Foreskin keratinocyte (primary cell): ENCODE measurements at places on chromosomes 2 and 18.

DNA sequence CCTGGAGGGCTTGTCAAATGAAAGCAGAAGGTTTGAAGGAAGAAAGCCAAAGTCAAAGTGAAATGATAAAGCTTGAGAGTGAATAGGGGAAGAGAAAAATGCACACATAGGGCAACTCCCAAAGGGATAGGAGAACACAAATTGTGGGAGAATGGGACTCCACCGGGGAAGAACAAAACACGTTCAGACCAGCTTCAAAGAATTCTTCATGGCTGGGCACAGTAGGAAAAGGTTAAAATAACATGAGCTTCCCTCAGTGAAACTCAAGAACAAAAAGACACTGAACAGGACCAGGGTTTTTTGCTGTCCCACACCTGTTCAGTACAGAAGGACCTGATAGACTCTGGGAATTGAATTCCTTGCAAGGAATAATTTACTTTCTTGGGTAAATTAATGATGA, 123.1 kb upstream of the NCKAP5 start:
- DNase-seq, result no peak

- no peak for DNase-seq
These were observed 34.0 kb upstream of the CDK5R2 start for GRCh38 chr2:218925434-218925833.

GRCh38 chr2:144996225-144996795, 476.4 kb upstream of the ZEB2 start:
- peak; percentile 9 for DNase-seq

DNA sequence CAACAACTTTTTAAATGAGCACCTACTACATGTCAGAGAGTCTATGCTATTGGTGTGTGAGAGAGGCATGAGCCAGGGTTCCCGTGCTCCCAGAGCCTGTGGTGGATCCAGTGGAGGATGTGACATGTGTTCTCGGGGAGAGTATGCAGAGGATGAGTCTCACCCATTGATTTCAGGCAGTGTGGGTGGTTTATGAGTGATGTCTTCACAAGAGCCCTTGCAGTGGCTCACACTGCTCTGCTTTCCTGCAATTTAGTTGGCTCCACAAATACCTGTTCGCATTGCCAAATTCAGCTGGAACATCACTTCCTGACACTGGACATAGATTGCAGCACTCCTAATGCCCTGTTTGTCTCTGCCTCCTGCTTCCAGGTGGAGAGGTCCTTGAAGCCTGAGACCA, 243.6 kb upstream of the CXCR4 start:
- no peak for DNase-seq

- no peak for DNase-seq
These were observed 4.9 kb upstream of the PDCD1 start for GRCh38 chr2:241863536-241863954.

DNA sequence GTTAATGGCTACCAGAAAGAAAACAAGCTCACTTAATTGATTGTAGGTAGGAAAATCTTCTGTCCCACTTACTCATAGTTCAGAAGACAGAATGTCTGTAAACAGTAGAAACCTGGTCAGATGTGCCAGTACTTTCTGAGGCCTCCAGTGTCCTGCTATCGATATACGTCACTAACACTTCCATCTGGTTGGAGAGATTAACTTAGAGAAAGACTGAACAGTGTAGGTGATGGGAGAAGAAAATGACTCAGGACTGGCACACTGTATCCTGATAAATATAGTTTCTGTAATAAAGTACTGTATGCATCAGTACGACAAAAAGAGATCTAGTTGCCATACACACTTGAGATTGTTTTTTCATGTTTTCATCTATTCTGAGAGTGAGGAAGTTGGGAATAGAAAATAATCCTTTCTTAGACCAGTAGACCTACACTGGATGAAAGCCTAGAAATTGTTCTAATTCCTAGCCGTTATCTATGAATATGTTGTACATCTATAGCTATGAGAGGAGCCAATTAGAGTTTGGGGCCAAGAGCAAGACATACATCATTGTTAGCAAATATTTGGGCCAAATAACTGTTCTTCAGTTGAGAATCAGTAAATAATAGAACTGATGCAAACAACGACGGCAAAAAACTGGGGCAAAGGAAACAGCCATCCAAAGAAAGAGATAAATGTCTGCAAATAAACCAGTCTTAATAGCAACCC, 105.9 kb downstream of the NAT8 start:
- no peak for DNase-seq

DNA sequence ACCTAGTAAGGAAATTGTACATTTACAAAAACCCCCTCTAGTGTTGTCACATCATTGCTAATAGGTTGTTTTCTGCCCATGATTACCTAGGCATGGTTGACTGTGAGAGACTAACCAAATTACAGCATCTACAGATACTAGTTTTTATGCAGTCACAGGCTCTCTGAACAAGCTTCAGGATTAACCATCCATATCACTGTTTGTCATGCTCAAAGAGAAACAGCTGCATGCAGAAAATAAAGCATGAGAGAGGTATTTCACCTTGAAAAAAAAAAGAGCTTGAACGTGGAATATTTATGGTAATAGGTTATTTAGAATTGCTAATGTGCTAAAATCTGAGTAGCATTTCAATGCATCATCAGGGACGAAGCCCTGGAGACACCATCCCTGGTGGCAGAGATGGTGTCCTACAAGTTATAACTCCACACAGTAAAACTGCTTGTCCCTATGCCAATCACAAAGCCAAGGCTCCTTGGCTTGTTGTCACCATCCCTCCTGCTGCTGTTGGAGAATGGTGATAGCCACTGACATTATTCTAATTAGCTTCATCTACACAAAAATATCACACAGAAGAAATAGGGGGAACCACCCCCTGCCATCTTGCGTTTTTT, 5.4 kb downstream of the NEB start:
- no peak for DNase-seq

DNA sequence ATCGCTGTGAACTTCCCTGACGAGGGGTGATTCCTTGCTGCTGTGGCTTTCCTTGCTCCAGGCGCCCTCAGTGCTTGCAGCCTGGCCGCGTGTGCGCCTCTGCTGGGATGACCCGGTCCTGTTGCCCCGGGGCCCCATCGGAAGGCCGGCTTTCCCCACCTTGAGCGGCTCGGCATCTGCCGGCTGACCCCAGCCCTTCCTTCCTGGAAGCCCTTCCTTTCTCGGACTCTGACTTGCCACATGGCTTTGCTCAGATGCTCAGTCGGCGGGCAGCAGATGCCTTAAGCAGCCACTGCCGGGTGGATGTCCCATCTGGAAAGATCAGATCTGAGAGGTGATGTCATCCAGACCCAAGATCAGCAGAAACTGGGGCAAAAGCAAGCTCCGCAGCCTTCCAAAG, 100.5 kb upstream of the ODC1 start:
- no peak for DNase-seq

DNA sequence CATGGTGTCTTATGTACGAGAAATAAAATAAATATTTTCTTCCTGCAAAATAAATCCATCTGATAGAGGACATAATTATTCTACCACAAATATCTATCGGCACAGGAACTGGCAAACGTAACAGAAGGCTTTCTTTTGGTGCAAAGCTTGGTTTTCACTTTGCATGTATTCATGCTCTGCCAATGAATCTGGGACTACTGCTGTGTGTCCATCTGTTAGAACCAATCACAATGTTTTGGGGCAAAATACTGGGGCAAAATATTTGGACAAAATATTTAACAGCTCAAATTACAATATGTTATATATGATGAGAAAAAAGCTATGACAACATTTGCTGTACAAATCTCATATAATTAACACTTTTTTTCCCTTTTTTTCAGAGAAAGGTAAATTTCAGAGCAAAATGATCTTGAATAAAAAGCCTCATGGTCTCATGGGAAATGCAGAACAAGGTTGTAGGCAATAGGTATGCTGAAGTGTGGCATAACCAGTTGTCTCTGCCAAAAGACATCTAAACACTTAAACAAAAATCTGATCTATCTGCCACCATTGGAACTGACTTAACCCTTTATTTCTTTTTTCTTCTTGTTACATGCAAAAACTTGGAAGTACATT, 923.2 kb downstream of the CPS1 start:
- no peak for DNase-seq

GRCh38 chr18:36580266-36580665, 248.5 kb downstream of the TPGS2 start:
- peak; percentile 73 for DNase-seq

DNA sequence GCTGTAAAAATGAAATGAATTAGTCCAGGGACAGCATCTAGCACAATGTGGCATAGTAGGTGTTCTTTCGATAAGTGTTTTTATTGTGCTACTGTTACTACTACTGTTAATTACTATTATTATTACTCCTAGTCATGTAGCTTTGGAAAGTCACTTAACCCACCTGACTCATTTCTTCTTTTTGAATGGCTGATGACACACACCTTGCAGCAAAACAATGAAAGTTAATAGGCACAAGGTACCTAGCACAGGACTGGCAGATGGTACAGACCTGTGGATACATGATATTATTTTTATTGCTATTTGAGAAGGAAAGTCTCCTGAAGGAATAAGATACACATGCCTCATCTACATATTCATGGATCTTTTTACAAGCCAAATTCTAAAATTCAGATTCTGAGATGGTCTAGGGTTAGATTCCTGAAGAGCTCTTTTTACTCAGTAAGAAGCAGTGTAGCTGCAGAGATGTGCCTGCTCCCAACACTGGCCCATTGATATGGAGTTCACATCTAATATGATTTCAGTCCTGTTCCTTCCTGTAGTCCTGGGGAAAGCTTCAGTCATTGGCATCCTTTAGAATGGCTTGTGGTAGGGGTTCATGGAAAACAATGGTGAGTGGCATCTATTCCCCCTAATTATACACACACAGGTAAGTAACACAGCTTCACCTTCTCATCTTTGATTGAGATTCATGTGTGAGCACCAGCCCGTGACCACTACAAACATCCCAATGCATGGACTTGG, 7.9 kb upstream of the ERMN start:
- no peak for DNase-seq

DNA sequence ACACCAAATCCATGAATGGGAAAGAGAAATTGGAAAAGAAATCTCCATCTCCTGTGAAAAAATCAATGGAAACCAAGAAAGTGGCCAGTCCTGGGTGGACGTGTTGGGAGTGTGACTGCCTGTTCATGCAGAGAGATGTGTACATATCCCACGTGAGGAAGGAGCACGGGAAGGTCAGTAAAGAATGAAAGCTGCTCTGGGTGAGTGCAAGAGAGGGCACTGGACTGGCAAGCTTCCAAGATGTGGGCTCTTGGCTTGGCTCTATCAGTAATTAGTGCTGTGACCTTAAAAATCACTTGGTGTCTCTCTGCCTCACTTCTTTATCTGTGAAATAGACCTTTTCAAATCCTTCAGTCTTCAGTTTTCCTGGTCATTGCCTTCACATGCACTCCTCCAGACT, 89.0 kb downstream of the ZNF532 start:
- no peak for DNase-seq

GRCh38 chr2:24820598-24821432, 27.6 kb downstream of the CENPO start:
- no peak for DNase-seq

GRCh38 chr2:6917761-6918421, 679 bp downstream of the RNF144A start:
- DNase-seq, result no peak

DNA sequence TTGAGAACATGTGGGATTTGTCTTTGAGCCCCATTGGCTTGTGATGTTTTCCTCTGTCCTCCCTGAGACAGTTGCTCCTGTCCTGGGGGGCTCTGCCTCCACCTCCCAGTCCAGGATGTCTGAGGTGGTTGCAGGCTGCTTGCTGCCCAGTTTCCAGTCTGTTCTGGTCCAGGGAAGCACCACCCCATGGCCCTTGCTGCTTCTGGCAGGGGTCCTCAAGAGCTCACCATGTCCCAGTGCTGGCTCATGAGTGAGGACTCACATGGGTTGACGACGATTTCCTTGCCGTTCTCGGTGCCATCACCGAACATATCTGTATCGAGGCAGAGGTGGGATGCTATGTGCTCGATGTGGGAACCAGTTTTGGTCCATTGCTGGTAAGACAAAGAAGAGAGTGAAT, 103.4 kb upstream of the CAPN13 start:
- DNase-seq, result no peak

DNA sequence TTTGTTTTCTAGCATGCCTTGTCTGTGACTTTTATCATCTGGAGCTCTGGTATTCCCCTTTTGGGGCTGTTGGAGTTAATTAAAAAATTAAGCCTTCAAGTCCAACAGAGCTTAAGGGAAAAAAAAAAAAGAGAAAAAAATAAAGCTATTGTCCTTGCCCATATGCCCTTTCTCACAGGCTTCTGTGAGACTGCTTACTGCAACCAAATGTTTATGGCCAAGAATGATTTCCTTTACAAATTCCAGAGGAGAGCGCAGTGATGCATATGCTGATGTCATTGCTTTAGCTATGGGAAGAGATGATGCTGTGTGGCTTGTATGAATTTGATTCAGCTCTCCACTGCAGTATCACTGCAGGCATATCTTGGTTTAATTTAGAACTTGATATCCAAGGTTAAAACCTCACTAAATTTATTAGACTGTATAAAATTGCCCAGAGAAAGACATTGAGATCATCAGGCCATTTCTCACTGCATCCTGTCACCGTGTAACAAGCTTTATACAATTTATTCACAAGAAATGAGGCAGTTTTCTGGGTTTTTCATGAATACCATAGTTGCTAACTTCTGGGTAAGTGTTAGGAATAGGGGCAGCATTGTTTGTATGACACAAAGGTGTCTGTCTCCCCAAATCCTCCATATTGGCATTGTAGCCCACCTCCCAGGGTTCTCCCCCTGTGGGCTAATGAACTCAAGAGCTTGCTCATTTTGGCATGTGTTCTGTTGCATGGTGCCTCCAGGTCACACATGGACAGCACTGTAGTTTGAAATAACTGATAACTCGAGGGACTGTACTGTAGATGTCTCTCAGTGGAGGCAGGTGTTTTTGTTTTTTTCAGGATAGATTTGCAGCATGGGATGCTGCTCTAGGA, 85.0 kb downstream of the TANC1 start:
- DNase-seq, result no peak

DNA sequence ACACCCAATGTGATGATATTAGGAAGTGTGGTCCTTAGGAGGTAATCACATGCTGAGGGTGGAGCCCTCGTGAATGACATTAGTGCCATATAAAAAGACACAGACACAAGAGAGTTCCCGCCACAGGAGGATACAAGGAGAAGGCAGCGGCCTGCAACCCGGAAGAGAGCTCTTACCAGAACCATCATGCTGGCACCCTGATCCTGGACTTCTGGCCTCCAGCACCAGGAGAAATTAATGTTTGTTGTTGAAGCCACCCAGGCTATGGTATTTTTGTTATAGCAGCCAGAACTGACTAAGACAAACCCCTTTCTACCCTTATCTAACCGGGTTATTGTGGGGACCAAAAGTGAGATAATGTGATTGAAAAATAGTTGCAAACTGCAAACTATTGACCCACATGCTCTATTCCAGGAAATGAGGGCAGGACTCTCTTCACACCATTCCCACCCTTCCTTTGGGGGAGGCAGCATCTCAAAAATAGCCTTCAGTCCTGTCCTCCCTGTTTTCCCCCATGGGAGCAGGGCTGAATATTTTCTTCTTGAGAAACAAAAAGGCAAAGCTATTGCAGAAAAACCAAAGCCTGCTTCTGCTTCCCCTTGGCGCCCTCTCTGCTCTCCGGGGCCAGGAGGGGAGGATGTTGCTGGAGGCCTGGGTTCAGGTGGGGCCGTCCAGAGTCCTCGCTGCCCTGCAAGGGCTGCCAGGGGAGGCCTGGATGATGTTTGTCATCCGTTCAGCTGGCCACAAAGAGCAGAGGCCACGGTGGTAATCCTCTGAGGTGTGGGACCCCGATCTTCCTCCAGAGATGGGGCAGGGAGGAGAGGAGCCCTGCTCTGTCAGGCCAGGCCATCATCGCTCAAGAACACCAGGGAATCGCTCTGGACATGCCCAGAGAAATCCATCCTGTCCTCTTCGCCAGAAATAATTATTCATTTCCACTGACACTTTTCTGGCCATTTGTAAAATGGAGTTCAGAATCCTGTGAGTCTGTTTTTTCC, 73.8 kb upstream of the HAAO start:
- DNase-seq, result no peak
